HT-29 (cell line): ENCODE measurements at places on chromosomes 12 and 14.

DNA sequence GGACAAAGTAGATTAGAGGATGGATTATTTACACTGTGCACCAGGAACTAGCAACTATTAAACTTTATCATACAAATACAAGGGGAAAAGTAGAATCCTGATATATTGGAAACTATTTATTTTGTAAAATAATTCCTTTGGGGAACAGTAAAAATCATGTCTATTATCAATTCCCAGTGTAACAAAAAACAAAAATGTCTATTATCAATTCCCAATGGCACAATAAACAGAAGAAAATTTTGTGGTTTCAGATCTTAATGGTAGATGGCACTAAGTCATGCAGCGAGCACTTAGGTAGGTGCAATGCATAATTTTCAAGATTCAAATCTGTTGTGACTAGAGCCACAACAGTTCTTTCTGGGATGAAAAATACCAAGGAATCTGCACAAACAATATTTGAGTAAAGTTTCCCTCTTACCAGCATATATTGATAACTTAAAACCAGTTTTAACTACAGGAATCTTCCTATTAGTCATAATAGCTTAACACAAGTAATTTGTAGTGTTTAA, 13.7 kb downstream of the CFL2 start:
- DNase-seq, result peak; percentile 13

DNA sequence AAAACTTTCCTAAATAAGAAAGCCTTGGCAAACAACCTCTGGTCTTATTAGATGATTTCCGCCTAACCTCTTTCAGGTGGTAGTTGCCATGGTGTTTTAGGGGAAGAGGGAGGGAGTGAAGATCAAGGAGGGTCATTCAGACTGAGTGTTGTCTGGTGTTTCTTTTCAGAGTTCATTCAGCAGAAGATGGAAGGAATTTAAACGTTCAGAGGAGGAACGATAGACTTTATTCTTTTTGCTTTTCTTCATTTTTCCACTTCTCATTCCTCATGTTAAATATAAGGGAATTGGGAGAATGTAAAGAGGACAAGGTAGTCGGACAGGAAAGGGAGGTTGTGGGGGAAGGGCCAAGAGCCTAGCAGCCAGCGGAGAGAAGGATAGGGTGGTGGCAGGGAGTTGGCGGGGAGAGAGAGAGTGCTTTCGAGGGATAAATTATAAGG, 17.4 kb upstream of the SALL2 start:
- no peak for DNase-seq

GRCh38 chr12:6469092-6469491, 1.4 kb downstream of the VAMP1 start:
- no peak for DNase-seq

GRCh38 chr14:71358209-71358931, 451.1 kb downstream of the PCNX1 start:
- no peak for DNase-seq

- DNase-seq, result no peak
These were observed 345.0 kb upstream of the SFSWAP start for GRCh38 chr12:131365821-131366260.

- DNase-seq, result no peak
These were observed 174.1 kb downstream of the CRADD start for GRCh38 chr12:93851257-93851671.

- DNase-seq, result no peak
These were observed 50.0 kb downstream of the GALNT4 start for GRCh38 chr12:89474615-89475014.

- no peak for DNase-seq
These were observed 13.0 kb upstream of the GPR68 start for GRCh38 chr14:91257328-91258010.

- DNase-seq, result no peak
These were observed 1.3 kb upstream of the RNU7-1 start for GRCh38 chr12:6942331-6942665.

GRCh38 chr14:79585845-79586244, 625.5 kb downstream of the DIO2 start:
- no peak for DNase-seq

GRCh38 chr12:120962532-120963020, 15.8 kb upstream of the HNF1A start:
- peak; percentile 30 for DNase-seq

- no peak for DNase-seq
These were observed 127.1 kb downstream of the FIGNL2 start for GRCh38 chr12:51721282-51721940.

DNA sequence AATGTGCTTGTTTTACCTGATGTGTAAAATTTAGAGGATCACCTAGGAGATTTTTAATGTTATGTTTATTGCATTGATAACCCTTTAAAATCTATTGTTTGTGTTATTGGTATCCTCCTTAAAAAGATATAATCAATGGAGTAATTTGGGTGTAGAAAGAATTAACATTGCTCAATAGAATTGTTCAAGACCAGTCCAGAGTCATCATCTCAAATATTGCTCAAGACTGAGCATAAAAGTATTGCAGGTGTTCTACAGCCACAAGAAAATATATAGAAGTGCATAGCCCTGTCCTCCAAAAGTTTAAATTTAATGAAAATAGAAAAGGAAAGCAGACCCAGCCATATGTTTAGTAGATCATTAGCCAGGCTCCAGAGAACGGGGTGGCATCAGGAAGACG, 102.5 kb upstream of the ARID2 start:
- DNase-seq, result no peak

DNA sequence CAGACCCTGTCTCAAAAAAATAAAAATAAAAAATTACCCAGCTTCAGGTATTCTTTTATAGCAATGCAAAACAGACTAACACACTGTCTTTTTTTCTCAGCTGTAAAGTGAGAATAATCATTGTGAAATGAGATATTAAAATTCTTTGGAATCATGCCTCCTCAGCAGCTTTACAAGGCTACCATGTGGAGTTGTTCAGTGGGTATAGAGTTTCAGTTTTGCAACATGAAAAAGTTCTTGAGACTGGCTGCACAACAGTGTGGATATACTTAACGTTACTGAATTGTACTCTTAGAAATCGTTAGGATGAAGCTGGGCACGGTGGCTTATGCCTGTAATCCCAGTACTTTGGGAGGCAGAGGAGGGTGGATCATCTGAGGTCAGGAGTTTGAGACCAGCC, 15.7 kb upstream of the MAPKAPK5 start:
- DNase-seq, result no peak

DNA sequence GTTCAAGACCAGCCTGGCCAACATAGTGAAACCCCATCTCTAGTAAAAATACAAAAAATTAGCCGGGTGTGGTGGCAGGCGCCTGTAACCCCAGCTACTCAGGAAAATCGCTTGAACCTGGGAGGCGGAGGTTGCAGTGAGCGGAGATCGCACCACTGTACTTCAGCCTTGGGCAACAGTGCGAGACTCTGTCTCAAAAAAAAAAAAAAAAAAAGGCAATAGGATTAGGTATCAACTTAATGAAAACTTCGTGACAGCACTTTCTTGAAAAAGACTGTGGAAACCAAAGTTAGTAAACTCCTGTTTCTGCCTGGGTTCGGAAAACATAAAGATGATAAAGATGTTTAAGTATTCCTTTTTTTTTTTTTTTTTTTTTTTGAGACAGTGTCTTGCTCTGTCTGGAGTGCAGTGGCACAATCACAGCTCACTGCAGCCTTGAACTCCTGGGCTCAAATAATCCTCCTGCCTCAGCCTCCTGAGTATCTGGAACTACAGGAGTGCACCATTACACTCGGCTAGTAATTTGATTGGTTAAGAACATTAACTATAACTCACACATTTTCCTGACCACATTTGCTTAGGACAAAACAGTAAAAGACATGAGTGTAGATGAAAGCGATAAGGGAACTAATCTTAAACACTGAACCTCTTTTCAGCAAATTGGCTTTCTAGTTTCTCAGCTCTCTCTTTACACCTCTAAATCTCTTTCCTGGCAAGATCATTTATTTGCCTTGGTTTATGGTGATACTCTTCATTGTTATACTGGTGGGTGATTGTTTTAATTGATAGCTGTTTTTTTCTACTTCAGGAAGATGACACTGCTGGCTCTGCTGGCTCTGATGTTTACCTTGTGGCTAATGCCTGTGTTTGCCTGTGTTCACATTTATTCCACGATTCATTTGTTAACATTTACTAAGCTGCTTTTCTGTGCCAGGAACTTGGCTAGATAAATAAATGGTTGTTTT, 15.8 kb downstream of the HIF1A start:
- peak; percentile 22 for DNase-seq

GRCh38 chr14:55585854-55586253, 5.8 kb downstream of the KTN1 start:
- DNase-seq, result no peak

GRCh38 chr14:24331731-24332267, 3.1 kb downstream of the ADCY4 start:
- peak; percentile 19 for DNase-seq

- peak; percentile 96 for DNase-seq
These were observed 11.7 kb upstream of the IRF2BPL start for GRCh38 chr14:77040059-77040740.

- DNase-seq, result no peak
These were observed 41.2 kb downstream of the AEBP2 start for GRCh38 chr12:19480459-19480858.

DNA sequence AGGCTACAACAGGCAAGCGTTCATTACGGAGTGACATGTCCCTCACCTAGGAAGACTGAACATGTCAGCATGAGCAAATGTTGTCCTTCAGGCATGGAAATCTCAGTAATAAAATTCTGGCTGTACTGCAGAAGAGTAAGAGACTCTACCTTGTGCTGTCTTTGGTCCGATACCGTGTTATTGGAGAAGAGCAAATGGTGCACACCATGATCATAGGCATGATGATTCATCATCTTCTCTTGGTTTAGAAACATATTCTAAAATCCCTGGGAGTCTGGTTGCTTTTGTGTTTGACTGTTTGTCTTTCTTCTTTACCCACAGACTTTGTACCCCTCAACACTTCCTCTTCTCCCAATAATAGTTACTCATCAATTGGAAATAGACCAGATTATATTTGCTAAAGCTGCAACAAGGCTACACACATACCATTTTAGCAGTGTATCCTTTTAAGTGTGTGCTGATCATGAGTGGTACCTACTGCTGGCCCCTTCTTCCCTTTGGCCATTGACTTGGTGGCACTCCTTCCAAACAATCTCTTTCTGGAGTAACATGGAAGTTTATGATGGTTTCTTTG, 93.5 kb downstream of the RTN1 start:
- no peak for DNase-seq

- no peak for DNase-seq
These were observed 34.7 kb upstream of the C12orf42 start for GRCh38 chr12:103530307-103531066.

GRCh38 chr12:2543801-2544200, 251.0 kb upstream of the FKBP4 start:
- DNase-seq, result no peak

GRCh38 chr14:35938770-35939169, 112.6 kb downstream of the BRMS1L start:
- DNase-seq, result no peak

- peak; percentile 40 for DNase-seq
These were observed 47.7 kb upstream of the ERGIC2 start for GRCh38 chr12:29428633-29429032.

- DNase-seq, result no peak
These were observed 3.8 kb upstream of the C12orf42 start for GRCh38 chr12:103499571-103499970.

DNA sequence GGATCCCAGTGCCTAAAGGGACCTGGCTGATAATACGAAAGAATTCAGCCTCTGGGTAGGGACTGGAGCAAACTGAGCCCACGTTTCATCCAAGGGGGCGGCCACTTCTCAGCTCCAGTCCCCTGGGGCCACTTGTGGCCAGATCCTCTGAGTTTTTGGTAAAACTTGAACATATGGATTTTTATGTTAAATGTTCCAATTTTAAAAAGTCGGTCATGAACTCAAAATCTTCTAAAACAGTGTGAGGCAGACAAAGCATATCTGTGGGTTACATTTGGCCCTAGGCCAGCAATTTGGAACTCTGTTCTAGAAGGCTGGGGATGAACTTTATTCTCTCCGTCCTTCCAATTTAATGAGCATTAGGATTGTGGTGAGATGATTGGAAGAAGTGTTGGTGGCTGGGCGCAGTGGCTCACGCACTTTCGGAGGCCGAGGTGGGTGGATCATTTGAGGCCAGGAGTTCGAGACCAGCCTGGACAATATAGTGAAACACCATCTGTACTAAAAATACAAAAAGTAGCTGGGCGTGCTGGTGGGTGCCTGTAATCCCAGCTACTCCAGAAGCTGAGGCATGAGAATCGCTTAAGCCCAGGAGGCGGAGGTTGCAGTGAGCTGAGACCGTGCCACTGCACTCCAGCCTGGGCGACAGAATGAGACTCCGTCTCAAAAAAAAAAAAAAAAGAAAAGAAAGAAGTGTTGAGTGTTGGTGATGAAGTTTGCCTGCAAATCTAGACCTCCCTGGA, 3.0 kb upstream of the PPP1CC start:
- no peak for DNase-seq

DNA sequence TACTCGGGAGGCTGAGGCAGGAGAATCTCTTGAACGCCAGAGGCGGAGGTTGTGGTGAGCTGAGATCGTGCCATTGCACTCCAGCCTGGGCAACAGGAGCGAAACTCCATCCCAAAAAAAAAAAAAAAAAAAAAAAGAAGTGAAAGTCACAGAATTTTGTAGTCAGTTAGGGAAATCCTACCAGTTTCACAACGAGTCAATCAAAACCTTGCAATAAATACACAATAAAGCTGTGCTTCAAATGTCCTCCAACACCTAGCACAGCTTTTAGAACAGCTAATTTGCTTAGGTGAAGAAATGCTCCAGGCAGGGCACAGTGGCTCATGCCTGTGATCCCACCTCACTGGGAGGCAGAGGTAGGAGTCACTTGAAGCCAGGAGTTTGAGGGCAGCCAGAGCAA, 112.8 kb upstream of the ATF7IP start:
- no peak for DNase-seq

DNA sequence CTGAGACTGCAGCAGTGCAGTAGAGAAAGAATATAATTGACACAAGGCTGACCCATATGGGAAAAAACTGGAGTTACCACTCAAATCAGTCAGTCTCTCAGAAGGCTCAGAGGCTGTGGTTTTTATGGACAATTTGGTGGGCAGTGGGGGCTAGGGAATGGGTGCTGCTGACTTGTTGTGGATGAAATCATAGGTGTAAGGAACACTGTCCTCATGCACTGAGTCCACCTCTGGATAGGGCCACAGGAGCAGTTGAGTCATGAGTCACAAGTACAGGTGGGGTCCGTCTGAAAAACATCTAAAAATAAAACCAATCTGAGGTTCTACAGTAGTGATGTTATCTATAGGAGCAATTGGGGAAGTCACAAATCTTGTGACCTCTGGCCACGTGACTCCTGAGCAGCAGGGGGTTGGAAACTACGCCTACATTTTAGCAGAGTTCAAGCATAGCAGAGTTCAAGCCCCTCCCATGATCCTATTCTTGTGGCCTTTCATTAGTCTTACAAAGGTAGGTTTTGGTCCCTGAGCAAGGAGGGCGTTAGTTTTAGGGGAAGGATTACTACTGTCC, 18.1 kb upstream of the SGPP1 start:
- DNase-seq, result no peak

GRCh38 chr14:89855961-89856656, 98.4 kb downstream of the EFCAB11 start:
- no peak for DNase-seq
